Mesothelial cell of epicardium (in vitro differentiated cells): ENCODE measurements at places on chromosomes 16 and 17. TPM values are rescaled to one million over a fixed set of nuclear protein-coding genes. Genes with fewer than 3 reads are reported as not detected.

DNA sequence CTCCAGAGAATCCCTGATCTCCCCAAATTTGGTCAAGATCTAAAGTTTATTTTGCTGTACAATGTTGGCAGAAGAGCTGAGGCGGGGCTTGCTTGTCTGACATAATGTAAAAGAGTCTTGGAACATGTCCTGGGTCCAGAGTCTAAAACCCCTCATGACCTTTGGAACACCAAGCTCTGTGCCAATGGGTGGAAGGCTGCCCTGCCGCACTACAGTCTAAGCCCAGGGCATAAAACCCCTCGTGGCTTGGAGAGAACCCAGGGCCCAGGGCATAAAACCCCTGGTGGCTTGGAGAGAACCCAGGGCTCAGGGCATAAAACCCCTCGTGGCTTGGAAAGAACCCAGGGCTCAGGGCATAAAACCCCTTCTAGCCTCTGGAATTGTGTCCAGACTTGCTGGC, 36.7 kb downstream of the CCDC57 start:
- no peak for DNase-seq
- H3K4me3 ChIP-seq = no peak overlapping the region
- H3K4me1 ChIP-seq = peaks cover 27% of the 10 kb centered on the region
- no peaks in the 10 kb centered on the region for H3K27me3 ChIP-seq

DNA sequence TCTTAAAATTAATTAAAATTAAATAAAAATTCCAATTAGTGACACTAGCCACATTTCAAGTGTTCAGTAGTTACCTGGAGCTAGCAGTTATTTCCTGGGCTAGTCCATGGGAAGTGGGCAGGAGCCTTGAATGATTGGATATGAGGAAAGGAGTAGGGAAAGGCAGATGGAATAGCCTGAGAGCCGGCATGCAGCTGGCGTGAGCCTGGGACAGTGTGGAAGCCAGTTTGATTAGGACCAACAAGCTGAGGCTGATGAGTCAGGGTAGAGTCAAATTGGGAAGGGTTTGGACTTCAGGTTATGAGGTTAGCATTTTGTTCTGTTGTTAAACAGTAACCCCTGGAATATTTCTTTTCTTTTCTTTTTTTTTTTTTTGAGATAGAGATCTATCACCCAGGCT, 15.3 kb upstream of the GNA13 start:
- H3K27ac ChIP-seq = no peak overlapping the region
- H3K4me3 ChIP-seq = no peak overlapping the region
- H3K27me3 ChIP-seq = no peaks in the 10 kb centered on the region

Gene LHX1
- not detected in 3 replicates for total RNA-seq

Gene SNX20
- not detected in 3 replicates for total RNA-seq
